ENCODE measurements at places on chromosomes 7 and 10.

DNA sequence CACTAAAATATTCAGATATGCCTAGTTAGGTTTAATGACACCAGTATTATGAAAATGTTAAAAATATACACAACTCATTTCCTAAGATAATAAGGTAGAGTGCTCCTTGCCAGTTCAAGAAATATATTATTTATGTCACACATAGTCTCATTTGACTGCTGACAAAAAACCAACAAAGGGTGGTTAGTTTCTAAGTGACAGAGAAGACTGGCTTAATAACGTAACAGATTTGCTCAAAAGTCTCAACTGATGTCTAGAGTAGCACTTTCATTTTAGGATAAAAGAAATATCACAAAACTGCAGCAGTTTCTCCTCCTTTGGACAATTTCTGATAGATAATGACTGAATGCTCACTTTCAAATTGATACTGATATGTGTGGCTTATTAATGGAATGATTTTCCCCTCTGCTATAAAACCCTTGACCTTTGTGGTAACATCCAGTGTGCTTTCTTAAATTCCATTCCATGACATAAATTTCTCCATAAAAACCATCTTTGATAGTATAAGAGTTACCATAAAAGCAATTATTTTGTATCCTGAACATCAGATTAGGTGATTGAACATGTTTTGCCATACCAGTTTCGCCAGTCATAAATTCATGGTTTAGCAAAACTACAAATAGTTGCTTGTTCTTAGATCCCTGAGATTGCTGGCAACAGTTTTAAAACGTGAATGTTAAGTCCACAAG lies 94.2 kb downstream of the NRBF2 start:
- no peak for DNase-seq

- no peak for DNase-seq
These were observed 3.0 kb downstream of the ITPRID1 start for GRCh38 chr7:31516680-31517502.

DNA sequence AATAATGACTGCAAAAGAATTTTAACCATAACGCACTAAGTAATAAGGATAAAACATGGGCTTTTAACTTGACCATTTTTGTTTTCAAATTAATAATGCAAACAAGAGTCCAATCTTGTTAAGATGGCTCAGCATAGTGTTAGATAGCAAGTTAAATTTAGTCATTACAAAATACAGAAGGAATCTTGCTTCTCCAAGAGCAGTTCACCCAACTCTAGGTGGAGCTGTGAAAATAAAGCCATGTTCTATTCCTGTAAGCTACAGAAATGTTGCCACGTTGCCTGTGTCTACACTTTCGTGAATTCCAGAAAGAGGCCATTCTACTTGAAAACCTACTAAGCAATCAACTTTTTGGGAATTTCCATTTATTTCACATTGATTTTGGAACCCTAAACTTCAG lies 191.9 kb downstream of the SFMBT2 start:
- no peak for DNase-seq

DNA sequence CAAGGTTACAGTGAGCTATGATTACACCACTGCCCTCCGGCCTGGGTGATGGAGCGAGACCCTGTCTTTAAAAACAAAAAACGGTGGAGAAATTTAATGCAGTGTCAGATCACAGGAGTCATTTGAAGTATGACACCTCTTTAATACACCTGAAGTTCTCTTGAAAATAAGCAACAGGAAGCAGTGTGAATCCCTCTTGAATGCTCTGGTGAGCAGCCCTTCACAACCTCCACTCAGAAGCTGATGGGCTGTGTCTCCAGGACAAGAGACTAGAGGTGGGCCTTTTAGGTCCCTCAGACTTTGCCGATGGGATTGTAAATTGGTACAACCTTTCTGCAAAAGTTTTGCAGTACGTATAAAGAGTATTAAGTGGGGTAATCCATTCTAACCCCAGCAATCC lies 50.1 kb downstream of the CYP26A1 start:
- no peak for DNase-seq

DNA sequence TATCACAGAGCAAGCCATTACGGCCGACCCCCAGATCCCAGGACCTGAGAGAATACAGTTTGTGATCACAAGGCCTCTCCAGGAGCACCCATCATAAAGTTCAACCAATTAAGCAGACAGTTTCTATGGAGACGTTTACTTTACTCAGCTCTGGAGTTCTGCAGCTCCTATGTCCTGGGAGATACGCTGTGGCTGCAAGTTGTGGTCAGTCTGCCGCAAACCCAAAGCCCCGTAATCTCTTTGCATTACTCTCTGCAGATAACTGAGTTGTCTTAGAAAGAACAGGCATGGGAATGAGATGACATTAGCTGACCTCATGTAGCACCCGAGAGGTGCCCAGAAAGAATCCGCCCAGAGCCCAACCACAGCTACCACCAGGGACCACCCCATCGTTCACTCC lies 305.1 kb downstream of the FGFR2 start:
- DNase-seq = peak; percentile 84

DNA sequence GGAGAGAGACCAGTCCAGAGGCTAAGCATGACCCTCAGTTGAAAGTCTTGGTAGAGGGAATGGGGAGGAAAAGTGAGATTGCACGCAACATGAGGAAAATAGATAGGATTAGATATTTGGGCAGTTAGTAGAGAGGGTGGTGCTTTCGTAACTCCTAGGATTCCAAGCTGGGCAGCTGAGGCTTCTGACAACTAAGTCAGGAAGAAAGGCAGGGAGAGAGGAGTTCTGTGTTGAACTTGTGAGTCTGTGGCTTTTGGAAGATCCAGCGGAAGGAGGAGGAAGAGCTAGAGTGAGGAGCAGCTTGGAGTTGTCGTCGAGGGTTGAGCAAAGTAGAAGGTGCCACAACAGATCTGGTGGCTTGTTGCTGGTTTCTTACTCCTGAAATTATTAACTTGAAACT lies 21.8 kb downstream of the CUL1 start:
- DNase-seq = no peak

DNA sequence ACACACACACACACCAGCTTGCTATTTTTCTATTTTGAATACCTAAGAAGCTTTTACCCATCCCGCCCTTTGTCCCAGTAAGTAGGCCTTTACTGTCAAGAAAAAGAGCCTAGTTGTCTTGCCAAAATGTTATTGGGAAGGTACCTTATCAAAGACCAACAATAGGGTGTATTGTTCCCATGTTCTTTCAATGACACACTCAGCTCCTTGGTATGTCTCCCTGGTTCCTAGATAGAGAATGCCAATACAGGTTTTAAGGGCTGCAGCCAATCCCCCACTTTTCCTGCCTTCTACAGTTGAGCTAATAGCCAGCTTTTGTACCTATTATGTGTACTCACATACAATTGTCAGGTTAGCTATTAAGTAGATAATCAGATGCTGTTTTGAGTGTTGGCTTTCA lies 92.0 kb upstream of the LRRTM3 start:
- no peak for DNase-seq

GRCh38 chr10:47359101-47359500 lies 10.9 kb downstream of the RBP3 start:
- DNase-seq = no peak
